ENCODE measurements at places on chromosomes 12 and 14. TPM values are rescaled to one million over a fixed set of nuclear protein-coding genes. Genes with fewer than 3 reads are reported as not detected.

Gene TAS2R13
- 0.92 TPM for total RNA-seq

Gene LMNTD1
- total RNA-seq: 2.6 TPM

Gene COX14
- total RNA-seq: 68.0 TPM

Gene DIO3
- total RNA-seq: 1.9 TPM

Gene CIROP
- not detected for total RNA-seq

Gene KRT79
- 3.9 TPM for total RNA-seq

Gene ARG2
- 0.77 TPM for total RNA-seq

Gene CCDC175
- total RNA-seq: 1.0 TPM

Gene ZNF605
- 13.3 TPM for total RNA-seq

Gene TPI1
- total RNA-seq: 278 TPM

Gene USP44
- 17.8 TPM for total RNA-seq

All from lower lobe of right lung (tissue), 2 donors.